Sigmoid colon (tissue), 7 donors: ENCODE measurements at places on chromosomes 1 and 21. TPM values are rescaled to one million over a fixed set of nuclear protein-coding genes. Genes with fewer than 3 reads are reported as not detected.

RHOU gene
- 24.6 TPM for total RNA-seq

B3GALT2 gene
- total RNA-seq = 4.9 TPM

KPRP gene
- not detected for total RNA-seq

SIPA1L2 gene
- total RNA-seq = 42.5 TPM

AUNIP gene
- total RNA-seq = not detected

DONSON gene
- 7.2 TPM for total RNA-seq

RGS13 gene
- not detected for total RNA-seq

TMEM201 gene
- 5.8 TPM for total RNA-seq

SMPDL3B gene
- 0.28 TPM for total RNA-seq

LCE1D gene
- not detected for total RNA-seq

HSD3B1 gene
- total RNA-seq = not detected

SPRR2F gene
- total RNA-seq = not detected

ZNF683 gene
- total RNA-seq = not detected

OVAAL gene
- total RNA-seq = not detected

PRAMEF18 gene
- not detected for total RNA-seq

C1orf87 gene
- not detected for total RNA-seq

TBX15 gene
- total RNA-seq = 0.28 TPM

LORICRIN gene
- total RNA-seq = not detected

GNG4 gene
- total RNA-seq = 1.5 TPM

RIMKLA gene
- 4.1 TPM for total RNA-seq

ROR1 gene
- total RNA-seq = 31.0 TPM

PATJ gene
- total RNA-seq = 21.3 TPM

LRRC40 gene
- 20.7 TPM for total RNA-seq

PLPP3 gene
- total RNA-seq = 92.8 TPM

ATAD3C gene
- total RNA-seq = 0.54 TPM

LCE1F gene
- not detected for total RNA-seq

OR2T2 gene
- not detected for total RNA-seq

KRTAP13-2 gene
- not detected for total RNA-seq

KRTAP12-2 gene
- not detected for total RNA-seq

CD58 gene
- total RNA-seq = 17.5 TPM

SLC9A1 gene
- total RNA-seq = 25.2 TPM

TDRD5 gene
- not detected for total RNA-seq

NBPF20 gene
- total RNA-seq = 0.99 TPM

LCE1C gene
- total RNA-seq = not detected

HOOK1 gene
- total RNA-seq = 1.1 TPM

PROX1 gene
- total RNA-seq = 6.4 TPM

UBE2G2 gene
- total RNA-seq = 51.5 TPM

ITLN2 gene
- not detected for total RNA-seq

TOR3A gene
- 40.0 TPM for total RNA-seq

RGS16 gene
- total RNA-seq = 2.8 TPM

S100A3 gene
- 2.9 TPM for total RNA-seq
